Sciatic nerve (tissue), 2 donors: ENCODE measurements at places on chromosomes 6 and 20. TPM values are rescaled to one million over a fixed set of nuclear protein-coding genes. Genes with fewer than 3 reads are reported as not detected.

Gene PRR18
- total RNA-seq, result not detected

Gene SLC35F1
- total RNA-seq, result 24.6 TPM

- no peak for DNase-seq
Observed at GRCh38 chr20:42379385-42379784, 761.2 kb upstream of the CHD6 start.

GRCh38 chr6:41334482-41335040 lies 847 bp upstream of the NCR2 start:
- DNase-seq, result no peak

DNA sequence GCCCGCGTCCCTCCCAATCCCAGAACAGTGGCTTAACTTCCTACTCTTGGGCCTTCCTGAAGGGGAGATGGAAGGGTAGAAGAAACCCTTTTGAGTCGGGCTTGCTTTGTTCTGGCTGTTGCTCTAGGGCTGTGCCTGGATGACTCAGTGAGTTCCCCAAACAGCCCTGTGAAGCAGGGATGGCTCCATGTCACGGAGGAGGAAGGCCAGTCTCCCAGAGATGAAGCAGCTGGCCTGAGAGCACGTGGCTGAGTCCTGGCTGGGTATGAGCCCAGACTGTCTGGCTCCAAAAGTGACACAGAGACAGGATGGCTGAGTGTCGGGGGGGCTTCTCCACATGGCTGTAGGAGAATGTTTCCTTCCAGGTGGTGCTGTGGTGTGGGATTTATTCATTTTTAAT lies 4.6 kb downstream of the SYTL3 start:
- peak; percentile 71 for DNase-seq

DNA sequence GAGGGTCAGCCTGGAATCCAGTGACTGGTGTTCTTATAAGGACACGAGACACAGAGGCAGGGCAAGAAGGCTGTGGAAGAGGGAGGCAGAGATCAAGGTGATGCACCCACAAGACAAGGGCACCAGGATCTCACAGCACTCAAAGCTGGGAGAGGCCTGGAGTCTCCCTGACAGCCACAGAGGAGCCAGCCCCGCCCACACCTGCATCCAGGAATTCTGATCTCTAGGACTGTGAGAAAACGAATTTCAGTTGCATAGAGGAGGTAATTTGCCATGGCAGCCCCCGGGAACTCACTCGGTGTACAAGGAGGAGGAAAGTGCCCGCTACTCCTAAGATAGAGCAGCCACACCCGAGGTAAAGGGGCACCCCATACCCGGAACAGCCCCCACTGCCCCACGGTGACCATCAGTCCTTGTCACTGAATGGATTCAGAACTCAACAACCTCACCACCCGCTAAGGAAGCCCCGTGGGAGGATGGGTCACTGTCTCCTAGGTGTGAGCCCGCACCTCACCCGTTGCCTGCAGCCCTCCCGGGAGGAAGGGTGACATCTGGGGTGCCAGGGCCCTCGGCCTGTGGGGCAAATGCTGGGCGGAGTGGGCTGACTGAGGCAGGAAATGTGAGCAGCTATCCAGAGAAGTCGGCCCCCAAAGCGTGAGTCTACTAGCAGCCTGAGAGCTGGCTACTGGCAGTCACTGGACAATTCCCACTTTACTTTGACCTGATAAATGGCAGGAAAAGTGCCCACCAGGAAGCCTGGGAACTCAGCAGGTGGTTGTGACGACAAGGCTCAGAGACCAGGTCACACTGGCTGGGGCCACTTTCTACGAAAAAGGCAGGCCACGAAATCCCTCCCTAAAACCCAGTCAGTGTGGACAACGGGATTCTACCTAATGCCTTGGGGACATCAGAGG lies 22.4 kb downstream of the DLL1 start:
- DNase-seq, result no peak
